PC-3 (cell line): ENCODE measurements at places on chromosomes 3 and 15. TPM values are rescaled to one million over a fixed set of nuclear protein-coding genes. Genes with fewer than 3 reads are reported as not detected.

GRCh38 chr15:33013827-33014445 lies 180.6 kb downstream of the FMN1 start:
- DNase-seq, result peak; percentile 94

DNA sequence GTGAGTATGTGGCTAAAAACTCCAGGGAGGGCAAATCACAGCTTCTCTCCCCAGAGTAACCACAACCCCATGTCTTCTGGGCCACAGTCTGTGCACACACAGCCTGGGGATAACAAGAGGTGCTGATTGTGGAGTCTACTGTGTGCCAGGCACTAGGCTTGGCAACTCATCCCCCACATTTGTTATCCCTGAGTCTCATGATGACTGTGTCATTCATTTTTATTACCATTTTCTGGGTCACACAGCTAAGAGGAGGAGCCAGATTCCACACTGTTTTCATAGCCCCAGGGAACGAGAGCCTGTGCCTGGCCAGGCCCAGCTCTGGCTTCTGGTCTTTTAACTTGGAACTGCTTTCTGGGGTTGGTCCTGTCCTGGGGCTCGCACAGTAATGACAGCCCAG lies 34.5 kb downstream of the ESYT3 start:
- peak; percentile 77 for DNase-seq

DNA sequence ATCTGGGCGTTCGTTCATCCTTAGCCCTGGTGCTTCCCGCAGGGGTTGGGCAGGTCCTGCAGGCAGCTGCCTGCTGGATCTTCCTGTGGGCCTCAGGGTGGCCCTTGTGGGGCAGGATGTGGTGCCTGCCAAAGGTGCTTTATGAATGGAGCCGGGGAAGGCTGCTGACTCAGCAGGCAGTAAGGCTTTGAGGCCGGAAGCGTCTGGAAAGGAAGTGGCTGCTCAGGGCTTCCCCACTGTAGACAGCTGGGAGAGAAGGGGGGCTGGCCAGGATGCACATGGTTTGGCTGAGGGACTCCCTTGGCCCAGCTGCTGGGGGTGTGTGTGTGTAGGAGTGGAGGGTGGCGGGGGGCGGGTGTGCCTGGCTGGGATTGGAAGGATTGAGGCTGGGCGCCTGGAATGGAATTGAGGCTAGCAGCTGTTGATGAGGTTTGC lies 12.9 kb downstream of the CD276 start:
- peak; percentile 96 for DNase-seq

DNA sequence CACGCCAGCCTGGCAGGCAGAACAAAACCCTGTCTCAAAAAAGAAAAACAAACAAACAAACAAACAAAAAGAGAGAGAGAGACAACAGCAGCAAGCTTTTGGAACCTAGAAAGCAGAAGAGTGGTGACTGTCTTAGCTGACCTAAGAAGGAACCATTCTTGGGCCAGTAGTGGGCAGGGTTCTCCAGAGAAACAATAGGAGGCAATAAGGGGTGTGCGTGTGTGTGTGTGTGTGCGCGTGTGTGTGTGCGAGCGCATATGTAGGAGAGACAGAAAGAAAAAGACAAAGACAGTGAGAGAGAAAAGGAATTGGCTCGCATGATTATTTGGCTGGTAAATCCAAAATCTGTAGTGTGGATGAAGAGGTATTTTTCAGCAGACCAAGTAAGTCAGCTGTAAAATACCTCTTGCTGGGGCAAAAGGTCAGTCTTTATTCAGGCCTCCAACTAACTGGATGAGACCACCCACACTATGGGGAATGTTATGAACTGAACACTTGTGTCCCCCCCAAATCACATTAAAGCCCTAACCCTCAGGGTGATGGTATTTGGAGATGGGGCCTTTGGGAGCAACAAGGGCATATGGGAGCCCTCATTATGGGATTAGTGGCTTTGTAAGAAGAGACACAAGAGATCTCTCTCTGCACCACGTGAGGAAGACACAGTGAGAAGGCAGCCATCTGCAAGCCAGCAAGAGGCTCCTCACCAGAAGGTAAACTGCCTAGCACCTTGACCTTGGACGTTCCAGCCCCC lies 15.1 kb upstream of the BLM start:
- no peak for DNase-seq

DNA sequence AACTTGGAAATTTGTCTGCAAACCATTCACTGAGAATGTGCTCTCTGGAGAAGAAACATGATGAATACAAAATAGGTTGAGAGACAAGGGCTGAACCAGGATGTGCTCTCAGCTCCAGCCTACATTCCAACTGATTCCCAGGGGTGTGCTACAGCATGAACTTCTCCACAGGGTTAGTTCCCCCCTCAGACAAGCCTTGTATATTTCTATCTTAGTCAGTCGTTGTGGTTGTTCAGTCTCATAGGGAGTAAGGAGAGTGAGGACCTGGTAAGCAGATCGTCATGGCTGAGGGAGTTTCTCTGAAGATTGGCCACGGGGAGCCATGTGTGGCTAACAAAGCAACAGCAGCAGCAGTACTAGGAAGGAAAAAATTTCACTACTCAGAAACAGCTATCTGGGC lies 919.7 kb upstream of the CADM2 start:
- no peak for DNase-seq

DNA sequence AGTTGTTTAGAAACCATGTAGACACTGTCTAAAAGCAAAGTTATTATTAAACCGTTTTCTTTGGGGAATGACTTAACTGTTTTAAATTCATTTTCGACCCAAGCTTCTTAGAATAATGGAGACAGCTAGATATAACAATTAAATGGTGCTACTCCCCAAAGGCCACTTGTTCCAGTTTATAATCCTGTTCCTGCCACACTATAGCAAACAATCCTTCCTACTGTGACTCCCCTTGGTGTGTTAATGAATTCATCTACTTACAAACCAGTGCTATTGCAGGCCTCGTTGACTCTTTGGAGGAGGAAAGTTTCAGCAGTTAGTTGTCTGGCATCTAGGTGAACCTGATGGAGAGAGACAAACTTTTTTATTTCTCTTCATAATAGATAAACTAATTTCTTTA lies 25.2 kb upstream of the CLSTN2 start:
- DNase-seq, result no peak

DNA sequence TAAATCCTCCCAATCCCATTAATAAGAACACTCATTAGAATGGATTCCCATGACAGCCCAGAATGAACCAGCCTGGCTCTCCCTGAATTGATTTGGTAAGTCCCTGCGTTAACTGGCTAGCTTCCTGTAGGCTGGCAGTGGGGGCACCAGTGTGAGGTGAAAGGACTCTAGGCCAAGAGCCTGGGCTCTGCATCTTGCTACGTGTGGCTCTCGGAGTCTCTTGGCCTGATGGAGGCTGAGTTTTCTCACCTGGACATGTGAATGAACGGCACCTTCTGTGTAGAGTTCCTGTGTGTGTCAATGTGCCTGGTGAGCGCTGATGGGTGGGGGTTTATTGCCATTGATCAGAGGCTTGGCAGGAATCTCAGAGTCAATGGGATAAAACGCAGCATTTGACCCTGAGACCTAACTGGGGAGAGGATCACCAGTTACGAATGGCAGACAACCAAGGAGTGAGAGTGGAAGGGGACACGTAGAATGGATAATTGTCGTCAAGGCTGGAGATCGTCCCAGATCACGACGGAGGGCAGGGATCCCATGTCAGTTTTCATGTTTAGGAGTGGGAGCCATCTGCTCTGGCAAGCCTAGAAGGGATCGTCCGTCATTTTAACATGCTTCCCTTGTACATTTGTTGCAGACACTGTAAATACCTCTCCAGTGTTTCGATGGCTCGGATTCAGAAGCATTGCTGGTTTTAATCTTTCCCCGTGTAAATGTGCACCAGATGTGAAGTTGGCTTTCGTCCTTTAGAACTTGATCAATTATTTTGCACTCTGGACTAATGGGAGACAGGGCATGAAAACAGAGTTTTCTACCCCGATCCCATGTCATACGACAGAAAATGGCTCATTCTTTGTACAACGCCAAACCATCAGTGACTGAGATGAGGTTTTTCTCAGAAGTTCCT lies 9.0 kb upstream of the KLF13 start:
- DNase-seq, result no peak

DNA sequence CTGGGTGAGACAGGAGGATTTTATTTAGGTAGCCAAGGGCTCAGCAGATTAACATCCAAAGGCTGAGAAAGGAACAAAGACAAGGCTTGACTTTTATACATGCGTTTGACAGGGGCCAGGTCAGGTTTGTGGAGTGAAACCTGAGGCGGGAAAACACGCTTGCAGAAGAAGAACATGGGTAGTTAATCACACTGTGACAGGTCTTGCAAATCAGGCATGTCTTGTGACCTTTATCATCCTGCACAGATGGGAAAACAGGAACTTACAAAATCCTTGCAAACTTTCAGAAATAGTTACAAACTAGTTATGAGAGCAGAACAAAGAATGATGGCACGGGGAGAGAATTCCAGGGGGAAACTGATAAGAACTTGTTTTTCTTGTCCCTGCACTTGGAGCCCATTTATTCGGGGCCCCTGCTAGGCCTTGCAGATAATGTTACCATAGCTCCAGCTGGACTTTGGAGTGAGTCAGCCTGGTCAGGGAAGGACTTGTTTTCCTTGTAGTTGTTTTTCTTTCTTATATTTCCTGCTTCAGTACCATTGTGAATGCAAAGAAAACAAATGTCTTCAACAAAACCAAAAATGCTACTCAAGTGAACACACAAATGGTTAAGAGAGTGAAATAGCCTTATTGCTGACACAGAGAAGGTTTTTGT lies 965.9 kb upstream of the ROBO1 start:
- DNase-seq, result peak; percentile 57

DNA sequence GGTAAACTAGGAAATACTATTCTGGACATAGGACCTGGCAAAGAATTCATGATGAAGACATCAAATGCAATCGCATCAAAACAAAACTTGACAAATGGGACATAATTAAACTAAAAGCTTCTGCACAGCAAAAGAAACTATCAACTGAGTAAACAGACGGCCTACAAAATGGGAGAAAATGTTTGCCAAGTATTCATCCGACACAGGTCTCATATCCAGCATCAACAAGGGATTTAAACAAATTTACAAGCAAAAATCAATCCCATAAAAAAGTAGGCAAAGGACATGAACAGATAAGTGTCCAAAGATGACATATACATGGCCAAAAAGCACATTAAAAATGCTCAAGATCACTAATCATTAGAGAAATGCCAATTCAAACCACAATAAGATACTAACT lies 1088.9 kb downstream of the NAALADL2 start:
- no peak for DNase-seq

GRCh38 chr15:67307156-67307555 lies 52.6 kb downstream of the IQCH start:
- DNase-seq, result peak; percentile 2

DNA sequence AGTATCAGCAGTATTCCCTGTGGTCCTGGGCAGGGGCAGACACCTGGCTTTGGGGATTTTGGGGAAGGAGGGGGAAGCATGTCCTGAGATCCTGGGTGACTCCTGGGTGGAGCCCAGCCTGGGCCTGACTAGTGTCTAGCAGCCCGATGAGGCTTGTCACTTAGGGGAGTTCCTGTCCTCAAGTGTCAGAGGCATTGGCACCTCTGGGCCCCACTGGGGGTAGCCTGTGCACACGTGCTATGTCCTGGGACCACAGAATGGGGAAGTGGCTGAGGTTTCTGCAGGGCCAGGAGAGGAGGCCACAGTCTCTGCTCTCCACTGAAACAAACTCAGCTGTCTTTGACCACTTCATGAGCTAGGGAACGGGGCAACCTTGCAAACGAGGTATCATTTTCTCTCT lies 31.5 kb upstream of the ADCY5 start:
- DNase-seq, result no peak

GRCh38 chr15:60626051-60626450 lies 147.1 kb upstream of the ICE2 start:
- no peak for DNase-seq

- DNase-seq, result no peak
These were observed 49.9 kb downstream of the CACNA1D start for GRCh38 chr3:53544357-53544756.

GRCh38 chr3:116863822-116864589 lies 154.4 kb downstream of the TUSC7 start:
- DNase-seq, result peak; percentile 52

DNA sequence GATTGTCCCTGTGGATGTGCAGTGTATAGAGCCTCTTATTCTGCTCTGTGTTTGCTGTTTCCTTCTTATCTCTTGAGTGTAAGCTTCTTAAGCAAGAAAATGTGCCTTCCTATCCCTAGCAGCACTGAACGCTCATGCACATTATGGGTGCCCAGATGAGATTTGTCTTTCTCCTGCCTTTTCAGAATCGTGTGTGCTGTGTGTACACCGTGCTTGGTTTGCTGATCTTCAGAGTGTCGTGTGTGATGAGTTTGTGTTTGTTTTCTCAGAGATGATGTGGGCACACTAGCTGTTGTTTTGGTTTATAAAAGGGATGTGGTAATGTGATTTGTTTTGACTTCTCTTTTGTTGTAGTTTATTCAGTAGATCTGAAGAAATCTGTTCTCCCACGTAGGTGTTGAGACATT lies 19.7 kb downstream of the GPR171 start:
- no peak for DNase-seq

- peak; percentile 36 for DNase-seq
These were observed 33.6 kb upstream of the PLSCR5 start for GRCh38 chr3:146638718-146639117.

GRCh38 chr3:36451816-36452215 lies 71.5 kb downstream of the STAC start:
- DNase-seq, result no peak

GRCh38 chr3:55059027-55059629 lies 131.3 kb upstream of the LRTM1 start:
- DNase-seq, result no peak

DNA sequence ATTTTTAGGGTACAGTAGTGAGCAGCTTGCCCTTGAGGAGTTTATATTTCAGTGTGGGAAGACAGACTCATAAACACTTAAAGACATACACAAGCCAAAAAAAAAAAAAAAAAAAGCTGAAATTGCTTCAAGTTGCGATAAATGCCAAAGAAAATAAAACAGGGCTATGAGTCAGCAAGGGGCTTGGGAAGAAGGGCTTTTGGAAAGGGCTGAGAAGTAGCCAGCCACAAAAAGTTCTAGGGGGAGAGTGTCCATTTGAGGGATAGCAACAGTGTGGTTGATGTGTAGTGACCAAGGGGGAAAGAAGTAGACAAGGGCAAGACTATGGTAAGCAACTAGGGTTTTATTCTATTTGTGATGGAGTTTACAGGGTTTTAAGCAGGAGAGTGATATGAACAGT lies 185.5 kb downstream of the ADAMTS9 start:
- no peak for DNase-seq

- DNase-seq, result peak; percentile 26
These were observed 253.6 kb downstream of the UACA start for GRCh38 chr15:70509731-70510143.

- DNase-seq, result no peak
These were observed 107.8 kb upstream of the VEPH1 start for GRCh38 chr3:157610876-157611535.

CRYBG3 gene
- total RNA-seq, result 11.4 and 12.2 TPM in 2 replicates

SEMA4B gene
- total RNA-seq, result 114 and 175 TPM in 2 replicates

HEXA gene
- 0.29 TPM in 1 of 2 replicates, not detected in the other for total RNA-seq

REC114 gene
- not detected in 2 replicates for total RNA-seq

GOLGA8H gene
- total RNA-seq, result 0.84 and 1.0 TPM in 2 replicates

FBXO40 gene
- not detected in 2 replicates for total RNA-seq
